ENCODE measurements at places on chromosomes 2 and 18.

DNA sequence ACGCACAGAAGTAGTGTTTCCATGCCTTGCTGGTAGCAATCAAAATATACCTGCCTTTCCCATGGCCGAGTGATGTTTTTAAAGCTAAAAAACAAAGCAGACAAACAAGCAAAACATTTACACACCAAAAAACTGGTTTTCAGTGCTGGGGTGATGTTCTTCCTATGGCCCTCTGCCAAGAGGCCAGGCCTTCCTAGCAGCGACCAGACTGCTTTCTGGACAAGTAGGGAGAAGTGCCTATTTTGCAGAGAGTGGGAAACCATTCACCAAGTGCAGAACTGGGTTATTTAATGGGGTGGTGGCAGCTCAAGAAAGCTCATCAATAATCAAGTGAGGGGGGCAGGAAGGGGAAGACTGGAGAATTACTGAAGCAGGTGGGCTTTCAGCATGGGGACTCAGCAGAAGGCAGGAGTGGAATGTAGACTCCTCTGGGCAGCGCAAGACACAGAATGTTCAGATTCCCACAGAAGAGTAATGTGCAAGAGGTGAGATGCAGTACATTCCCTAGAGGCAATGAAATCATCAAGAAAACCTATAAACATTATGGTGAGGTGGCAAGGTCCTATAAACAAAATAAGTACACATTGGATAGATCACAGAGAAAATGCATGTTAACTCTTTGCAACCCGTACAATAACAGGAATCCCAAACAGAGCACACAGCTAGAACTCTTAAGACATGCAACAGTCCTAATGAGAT, 44.0 kb downstream of the CPO start:
- DNase-seq, result no peak

GRCh38 chr2:56262241-56262640, 78.5 kb downstream of the CCDC85A start:
- DNase-seq, result no peak

- peak; percentile 41 for DNase-seq
These were observed 56.5 kb upstream of the ERBB4 start for GRCh38 chr2:212595036-212595654.

GRCh38 chr2:198490748-198491147, 686.4 kb downstream of the PLCL1 start:
- no peak for DNase-seq

GRCh38 chr2:74457549-74458131, 598 bp upstream of the WBP1 start:
- DNase-seq, result peak; percentile 95

DNA sequence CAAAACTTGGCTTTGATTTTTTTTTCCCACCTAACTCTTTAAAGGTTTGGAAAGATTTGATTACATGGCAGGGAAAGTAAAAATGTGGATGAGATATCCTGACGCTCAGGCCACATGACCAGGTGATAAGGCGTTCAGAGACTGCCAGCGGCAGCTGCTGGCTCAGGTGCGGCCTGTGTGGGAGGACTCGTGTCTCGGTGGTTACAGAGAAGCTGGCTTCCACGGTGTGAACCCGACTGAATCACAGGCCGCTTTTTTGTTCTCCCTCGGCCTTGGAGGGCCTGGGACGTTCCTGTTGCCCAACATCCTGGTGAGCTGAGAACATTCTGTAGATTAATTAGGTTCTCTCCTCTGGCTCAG, 124.2 kb upstream of the ZNF516 start:
- no peak for DNase-seq

DNA sequence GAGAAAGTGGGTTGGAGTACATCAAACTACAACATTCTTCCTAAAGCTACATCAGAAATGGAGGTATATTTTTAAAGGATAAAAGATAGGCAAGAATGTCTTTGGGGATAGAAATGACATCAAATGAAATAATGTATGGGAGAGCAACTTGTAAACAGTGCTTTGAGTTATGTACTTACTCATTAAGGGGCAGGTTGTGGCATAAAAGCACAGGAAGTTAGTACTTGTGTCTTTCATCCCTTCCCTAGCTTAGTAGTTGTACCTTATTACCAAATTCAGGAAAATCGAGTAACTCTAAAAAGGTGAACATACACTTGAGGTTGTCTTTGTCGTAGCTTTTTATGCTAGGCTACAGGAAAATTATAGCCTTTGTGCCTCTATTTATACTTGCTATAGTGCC, 28.9 kb downstream of the PPP1CB start:
- DNase-seq, result no peak

GRCh38 chr18:5746844-5747243, 148.5 kb downstream of the TMEM200C start:
- DNase-seq, result no peak

DNA sequence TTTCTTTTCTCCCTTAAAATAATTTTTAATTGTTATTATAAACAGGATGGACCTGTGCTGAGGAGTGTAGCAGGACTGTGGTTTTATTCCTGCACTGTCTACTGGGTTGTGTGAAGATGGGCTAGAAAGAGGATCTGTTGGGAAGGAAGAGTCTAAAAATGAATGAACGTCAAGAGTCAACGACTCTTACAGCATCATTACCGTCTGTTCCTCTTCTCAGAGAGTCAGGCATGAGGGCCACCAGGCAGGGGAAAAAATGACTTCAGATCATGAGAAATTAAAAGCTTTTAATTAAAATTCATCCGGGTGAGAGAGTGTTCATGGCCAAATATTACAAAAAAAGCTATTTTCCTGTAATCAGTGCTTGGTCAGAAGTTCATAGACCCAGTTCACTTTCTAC, 32.6 kb downstream of the SRSF7 start:
- no peak for DNase-seq

- no peak for DNase-seq
These were observed 19.1 kb upstream of the B3GNT2 start for GRCh38 chr2:62176801-62177200.

DNA sequence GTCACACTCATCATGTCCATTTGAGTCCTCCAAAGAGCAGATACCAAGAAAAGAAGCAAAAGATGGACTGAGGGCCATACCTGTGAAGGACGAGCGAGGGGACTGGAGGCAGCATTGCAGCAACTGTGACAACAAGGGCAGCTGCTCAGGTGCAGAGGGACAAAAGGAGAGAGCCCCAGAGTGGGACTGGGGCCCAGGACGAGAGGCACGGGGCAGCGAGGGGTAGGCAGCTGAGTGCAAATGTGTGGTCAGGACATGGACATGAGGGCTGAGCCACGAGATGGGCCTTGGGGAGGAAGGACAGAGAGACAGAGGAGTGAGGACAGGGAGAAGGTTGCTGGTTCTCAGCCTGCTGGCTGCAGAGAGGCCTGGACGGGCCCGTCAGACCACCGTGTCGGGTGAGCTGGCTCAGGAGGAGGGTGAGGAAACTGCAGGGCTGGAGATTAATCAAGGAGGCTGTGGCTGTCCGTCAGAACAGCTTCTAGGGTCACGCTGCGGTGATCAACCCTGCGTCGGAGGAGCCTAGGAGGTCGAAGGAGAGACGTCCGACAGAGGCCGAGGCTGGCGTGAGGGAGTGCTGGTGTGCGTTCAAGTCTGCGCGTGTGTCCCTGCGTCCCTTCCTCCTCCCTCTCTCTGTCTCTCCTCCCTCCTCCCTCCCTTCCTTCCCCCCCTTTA, 206.8 kb upstream of the HDAC4 start:
- no peak for DNase-seq

DNA sequence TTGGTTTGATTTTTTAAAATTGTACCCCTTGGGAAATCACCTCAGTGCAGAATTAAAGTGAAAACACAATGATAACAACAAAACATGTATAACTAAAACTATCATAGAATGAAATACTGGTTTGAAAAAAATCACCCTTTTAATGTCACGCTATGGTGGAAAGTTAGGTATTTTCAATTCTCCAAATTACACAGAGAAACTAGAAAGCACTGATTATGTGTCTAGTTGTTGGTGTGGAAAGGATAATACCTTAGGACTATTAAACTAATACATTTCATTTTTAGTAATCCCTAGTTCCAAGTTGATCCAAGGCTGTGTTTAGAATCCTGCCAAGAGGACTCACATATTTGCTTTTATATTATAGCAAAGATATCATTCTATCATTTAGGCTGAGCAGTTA, 71.2 kb downstream of the NUP35 start:
- DNase-seq, result no peak

DNA sequence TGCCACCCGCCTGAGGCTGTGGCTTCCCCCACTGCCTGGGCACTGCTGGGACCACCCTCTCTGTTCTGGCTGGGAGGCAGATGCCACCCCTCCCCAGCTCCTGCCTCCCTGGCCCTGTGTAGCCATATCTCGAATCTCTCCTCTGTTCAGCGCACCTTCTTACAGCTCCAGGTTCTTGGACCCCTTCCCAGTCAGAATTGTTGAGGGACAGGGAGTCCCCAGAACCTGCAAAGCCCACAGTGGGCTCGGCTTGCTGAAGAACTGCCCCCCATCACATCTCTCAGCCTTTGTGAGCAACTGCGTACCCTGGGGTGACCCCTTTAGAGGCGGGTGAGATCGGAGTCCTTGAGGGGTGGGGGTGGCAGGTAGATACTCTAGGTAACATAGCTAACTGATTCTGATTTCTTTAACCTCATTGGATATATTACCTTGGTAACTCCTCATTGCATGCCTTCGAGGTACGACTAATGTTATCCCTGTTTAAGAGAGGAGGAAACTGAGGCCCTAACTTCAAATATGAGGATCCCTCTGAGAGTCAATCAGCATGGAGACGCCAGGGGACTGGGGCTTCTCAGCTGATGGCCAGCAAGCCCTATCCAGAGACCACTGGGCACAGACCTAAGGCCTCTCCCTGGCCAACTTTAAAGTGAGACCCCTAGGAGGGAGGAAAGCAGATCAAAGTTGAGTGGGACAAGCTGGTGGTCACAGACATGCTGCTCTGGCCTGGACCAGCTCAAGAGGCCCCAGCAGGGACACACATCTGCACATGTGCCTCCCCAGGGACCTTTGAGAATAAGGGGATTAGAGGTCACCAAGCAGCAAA, 101.3 kb downstream of the CAPN13 start:
- DNase-seq, result no peak

GRCh38 chr2:106581755-106582147, 94.6 kb downstream of the CD8B2 start:
- DNase-seq, result no peak

DNA sequence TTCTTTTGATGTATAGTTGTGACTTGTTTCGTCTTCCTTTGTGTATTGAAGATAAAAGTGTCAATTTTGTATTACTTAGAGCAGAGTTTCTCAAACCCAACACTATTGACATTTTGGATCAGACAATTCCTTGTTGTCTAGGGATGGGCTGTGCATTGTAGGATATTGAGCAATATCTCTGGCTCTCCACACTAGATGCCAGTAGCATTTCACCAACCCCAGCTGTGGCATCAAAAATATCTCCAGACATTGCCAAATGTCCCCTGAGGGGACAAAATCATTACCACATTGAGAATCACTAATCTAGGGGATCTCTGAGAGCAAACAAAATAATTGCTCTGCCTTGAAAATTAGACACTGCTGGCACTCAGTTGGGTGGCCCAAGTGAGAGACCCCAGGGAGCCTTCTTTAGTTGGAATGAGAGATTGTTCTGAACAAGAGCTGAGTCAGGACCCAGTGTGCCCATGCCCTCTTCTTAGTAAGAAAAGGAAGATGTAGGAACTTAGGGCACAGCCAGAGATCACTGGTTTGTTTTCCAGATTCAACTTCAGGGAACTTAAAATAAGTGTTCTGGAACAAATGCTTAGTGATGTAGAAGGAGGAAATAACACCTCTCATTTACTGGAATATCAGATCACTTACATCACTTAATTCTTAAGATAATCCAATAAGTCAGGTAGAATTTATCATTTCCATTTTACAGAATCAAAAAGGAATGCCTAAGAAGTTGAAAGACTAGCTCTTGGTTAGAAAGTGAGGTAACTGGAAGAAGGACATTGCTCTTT, 466.6 kb upstream of the TNP1 start:
- DNase-seq, result no peak

DNA sequence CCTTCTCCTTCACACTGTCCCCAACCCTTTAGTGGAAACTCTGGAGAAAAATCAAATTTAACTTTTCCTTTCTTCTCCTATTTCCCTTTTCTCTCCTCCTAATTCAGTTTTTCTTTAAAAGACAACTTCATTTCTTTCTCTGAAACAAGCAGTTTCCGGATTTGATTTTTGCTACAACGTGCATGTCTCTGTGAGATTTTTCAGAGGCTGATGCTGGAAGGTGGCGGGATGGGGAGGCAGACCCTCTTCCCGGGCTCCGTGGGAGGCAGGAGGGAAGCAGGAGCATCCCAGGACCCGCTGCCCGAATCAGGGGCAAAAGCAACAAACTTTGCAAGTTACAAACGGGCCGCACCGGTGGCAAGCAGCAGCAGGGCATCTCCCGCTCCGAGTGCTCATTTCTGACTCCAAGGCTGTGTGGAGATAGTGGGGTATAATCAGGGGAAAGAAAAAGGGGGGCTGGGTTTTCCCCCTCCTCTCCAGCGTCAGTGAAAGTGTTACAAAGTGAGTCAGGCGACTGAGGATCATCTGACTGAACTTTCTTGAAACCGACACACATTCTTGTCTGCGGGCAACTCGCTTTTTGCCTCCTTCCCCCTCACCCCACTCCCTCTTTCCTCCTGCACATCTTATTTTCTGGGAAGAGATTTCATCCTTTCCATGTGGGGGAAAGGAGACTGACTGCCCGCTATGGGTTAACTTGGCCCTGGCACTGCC, 6.4 kb downstream of the ZEB2 start:
- no peak for DNase-seq

- no peak for DNase-seq
These were observed 4.7 kb downstream of the CD302 start for GRCh38 chr2:159793326-159793725.

- DNase-seq, result no peak
These were observed 179.7 kb upstream of the SH3BP4 start for GRCh38 chr2:234771980-234772732.

DNA sequence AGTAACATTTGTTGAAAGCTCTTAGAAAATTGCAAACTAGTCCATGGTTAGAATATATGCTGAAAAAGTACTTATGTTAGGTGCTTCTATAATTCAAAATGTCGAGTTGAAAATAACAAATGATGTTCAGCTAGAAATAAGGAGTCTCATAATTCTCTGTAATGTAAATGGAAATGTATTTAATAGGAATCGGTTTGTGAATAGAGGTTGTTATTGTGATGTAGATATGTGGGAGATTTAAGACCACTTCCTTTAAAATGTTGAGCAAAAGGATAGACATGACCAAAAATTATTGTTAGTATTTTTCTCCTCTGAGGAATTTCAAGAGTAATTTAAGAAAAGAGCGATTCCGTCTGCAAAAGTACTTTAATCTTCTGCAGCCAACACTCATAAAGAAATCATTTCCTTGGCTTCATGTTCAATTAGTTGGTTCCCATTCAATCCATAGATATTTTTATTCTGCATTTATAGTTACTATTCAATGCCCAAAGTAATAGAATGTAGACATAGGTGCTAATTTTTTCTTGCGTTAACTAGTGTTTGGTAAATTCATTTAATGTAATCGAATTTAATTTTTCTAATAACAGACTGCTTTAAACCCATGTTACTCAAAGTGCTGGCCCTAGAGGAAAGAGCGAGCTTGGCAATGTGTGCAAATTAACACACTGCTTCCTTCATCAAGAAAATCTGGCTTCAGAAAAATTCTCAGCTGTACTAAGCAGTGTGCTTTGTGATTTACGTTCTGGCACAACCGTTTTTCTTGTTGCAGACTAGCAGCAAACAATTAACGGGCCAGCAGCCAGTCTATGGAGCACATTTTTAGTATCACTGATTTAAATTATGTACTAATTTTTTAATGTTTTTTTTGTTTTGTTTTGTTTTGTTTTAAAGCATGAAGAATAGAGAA, 32.2 kb downstream of the FN1 start:
- no peak for DNase-seq

GRCh38 chr2:24011250-24012104, 1.6 kb downstream of the MFSD2B start:
- DNase-seq, result no peak

GRCh38 chr2:33216508-33217182, 259.8 kb upstream of the RASGRP3 start:
- no peak for DNase-seq

Measured in Karpas-422 (cell line).